ENCODE measurements at places on chromosomes 12 and 14. TPM values are rescaled to one million over a fixed set of nuclear protein-coding genes. Genes with fewer than 3 reads are reported as not detected.

GRCh38 chr14:106491851-106492250 lies 965.5 kb downstream of the TMEM121 start:
- peaks cover 52% of the 10 kb centered on the region for H3K36me3 ChIP-seq
- H3K27ac ChIP-seq: no peak overlapping the region
- DNase-seq: no peak
- no peak overlapping the region for H3K4me3 ChIP-seq

- H3K4me1 ChIP-seq: no peaks in the 10 kb centered on the region
- DNase-seq: no peak
- no peaks in the 10 kb centered on the region for H3K36me3 ChIP-seq
- no peak overlapping the region for H3K4me3 ChIP-seq
- H3K27ac ChIP-seq: no peak overlapping the region
Measured at GRCh38 chr12:41920355-41920754, 224.3 kb downstream of the GXYLT1 start.

- H3K36me3 ChIP-seq: no peaks in the 10 kb centered on the region
- H3K27me3 ChIP-seq: no peaks in the 10 kb centered on the region
- H3K4me1 ChIP-seq: no peaks in the 10 kb centered on the region
Measured at GRCh38 chr14:105793836-105794235, 267.5 kb downstream of the TMEM121 start.

The AMN gene
- 0.09 TPM for total RNA-seq

DNA sequence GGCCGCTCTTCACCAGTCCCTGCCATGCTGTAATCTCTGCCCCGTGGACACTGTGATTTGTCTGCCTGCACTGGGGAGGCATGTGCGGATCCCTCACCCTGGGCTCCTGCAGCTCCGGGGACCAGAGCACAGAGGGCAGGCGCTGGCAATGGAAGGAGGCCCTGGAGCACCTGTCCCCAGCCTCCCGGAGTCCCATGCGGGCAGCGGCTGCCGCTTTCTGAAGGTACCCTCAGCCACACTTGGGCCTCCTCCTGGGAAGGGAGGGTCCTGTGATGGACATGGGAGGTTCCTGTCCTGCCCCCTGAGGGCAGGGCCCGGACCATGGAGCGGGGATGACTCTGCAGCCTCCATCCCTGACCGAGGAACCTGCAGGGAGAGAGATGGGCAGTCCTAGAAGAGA lies 297.4 kb upstream of the SFSWAP start:
- no peak overlapping the region for H3K27ac ChIP-seq
- H3K36me3 ChIP-seq: no peaks in the 10 kb centered on the region
- no peak overlapping the region for H3K4me3 ChIP-seq
- H3K27me3 ChIP-seq: peaks cover 20% of the 10 kb centered on the region
- no peak for DNase-seq

- peaks cover 26% of the 10 kb centered on the region for H3K4me1 ChIP-seq
- no peak overlapping the region for H3K27ac ChIP-seq
- no peaks in the 10 kb centered on the region for H3K36me3 ChIP-seq
Measured at GRCh38 chr12:123075646-123076171, 75.2 kb downstream of the PITPNM2 start.

DNA sequence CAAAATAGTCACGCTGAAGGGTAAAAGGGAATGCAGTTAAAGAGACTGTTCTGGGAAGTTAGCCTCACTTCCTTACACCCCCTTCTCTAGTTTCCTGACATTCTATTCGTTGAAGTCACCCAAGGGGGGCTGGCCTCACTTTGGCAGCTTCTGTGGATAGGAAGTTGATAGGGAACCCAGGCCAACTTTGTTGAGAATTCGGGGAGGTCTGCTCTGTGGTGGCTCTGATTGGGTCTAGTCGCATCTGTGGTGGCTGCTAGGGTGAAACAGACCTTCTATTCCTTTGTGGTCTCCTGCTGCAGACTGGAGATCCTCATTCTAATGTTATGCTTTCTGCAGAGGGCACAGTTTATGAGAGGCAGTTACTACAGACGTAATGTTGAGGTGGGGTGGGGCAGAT lies 28.8 kb upstream of the GZMB start:
- H3K27ac ChIP-seq: no peak overlapping the region
- H3K4me1 ChIP-seq: no peaks in the 10 kb centered on the region
- no peak for DNase-seq
- H3K27me3 ChIP-seq: no peaks in the 10 kb centered on the region

- no peak overlapping the region for H3K27ac ChIP-seq
- H3K36me3 ChIP-seq: no peaks in the 10 kb centered on the region
Measured at GRCh38 chr14:62429683-62430082, 615.6 kb downstream of the KCNH5 start.

The AKAP5 gene
- total RNA-seq: 0.40 TPM

The ADAM21 gene
- not detected for total RNA-seq

- H3K27me3 ChIP-seq: no peaks in the 10 kb centered on the region
- no peak overlapping the region for H3K4me3 ChIP-seq
- no peaks in the 10 kb centered on the region for H3K36me3 ChIP-seq
- no peak overlapping the region for H3K27ac ChIP-seq
Measured at GRCh38 chr14:104090071-104090748, 4.7 kb downstream of the ASPG start.

- H3K27me3 ChIP-seq: no peaks in the 10 kb centered on the region
- H3K27ac ChIP-seq: no peak overlapping the region
- no peaks in the 10 kb centered on the region for H3K36me3 ChIP-seq
- DNase-seq: no peak
Measured at GRCh38 chr14:62066304-62066703, 304.1 kb downstream of the SNAPC1 start.

The M6PR gene
- total RNA-seq: 107 TPM

GRCh38 chr14:54577977-54578376 lies 11.0 kb downstream of the SAMD4A start:
- H3K4me1 ChIP-seq: no peaks in the 10 kb centered on the region
- H3K27ac ChIP-seq: no peak overlapping the region
- DNase-seq: no peak
- no peaks in the 10 kb centered on the region for H3K27me3 ChIP-seq

DNA sequence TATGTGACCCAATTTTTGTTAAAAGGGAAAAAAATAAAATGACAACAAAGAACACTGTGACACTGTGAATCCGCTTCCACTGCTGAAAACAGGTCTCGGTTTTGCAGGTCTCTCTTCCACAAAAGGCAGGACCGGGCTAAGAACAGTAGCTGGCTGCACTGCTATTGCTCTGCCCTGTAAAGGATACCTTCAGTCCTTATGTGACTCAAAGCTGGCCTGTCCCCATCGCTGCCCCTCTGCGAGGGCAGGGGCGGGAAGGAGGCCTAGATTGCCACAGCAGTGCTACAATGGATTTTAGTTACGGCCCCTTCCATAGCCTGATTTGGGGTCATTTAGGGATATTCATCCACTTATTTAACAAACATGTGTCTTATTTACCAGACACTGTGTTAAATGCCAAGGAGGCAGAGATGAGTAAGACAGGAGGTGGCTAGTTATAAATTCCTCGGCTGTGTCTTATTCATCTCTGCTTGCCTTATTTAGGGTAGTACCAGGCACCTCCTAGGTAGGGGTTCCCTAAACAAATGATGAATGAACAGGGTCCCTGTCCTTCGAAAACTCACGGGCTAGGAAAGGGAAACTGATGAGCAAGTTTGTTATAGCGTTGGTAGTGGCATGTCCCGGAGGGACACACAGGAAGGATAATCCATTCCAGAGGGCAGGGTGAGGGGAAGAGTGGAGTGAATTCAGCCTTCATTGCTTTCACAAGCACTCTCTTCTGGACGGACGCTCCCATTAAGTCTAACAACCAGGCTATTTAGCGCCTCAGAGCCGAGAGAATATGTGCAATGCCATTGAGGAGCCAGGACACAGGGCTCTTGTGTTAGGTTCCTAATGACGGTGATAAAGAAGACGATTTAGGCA lies 73.3 kb downstream of the EID3 start:
- peaks cover 3% of the 10 kb centered on the region for H3K4me1 ChIP-seq
- H3K36me3 ChIP-seq: no peaks in the 10 kb centered on the region
- H3K27me3 ChIP-seq: peaks cover 9% of the 10 kb centered on the region
- no peak for DNase-seq

The HOXC11 gene
- total RNA-seq: not detected

The CLEC4D gene
- total RNA-seq: not detected

GRCh38 chr12:82055391-82055790 lies 296.2 kb upstream of the PPFIA2 start:
- no peaks in the 10 kb centered on the region for H3K27me3 ChIP-seq
- H3K4me3 ChIP-seq: no peak overlapping the region
- H3K27ac ChIP-seq: no peak overlapping the region
- H3K4me1 ChIP-seq: no peaks in the 10 kb centered on the region

GRCh38 chr14:51527073-51527472 lies 124.6 kb upstream of the FRMD6 start:
- H3K4me3 ChIP-seq: no peak overlapping the region
- no peak overlapping the region for H3K27ac ChIP-seq
- H3K36me3 ChIP-seq: no peaks in the 10 kb centered on the region
- no peaks in the 10 kb centered on the region for H3K4me1 ChIP-seq

The PCBP2 gene
- 748 TPM for total RNA-seq

GRCh38 chr14:24659916-24660570 lies 26.1 kb upstream of the GZMB start:
- no peaks in the 10 kb centered on the region for H3K27me3 ChIP-seq
- H3K4me3 ChIP-seq: no peak overlapping the region
- H3K36me3 ChIP-seq: no peaks in the 10 kb centered on the region
- DNase-seq: no peak
- H3K4me1 ChIP-seq: no peaks in the 10 kb centered on the region

GRCh38 chr12:122021822-122022392 lies at the start of gene BCL7A:
BCL7A (plus strand) TSS chr12:122021884; CDS start chr12:122022092, 208 bp downstream.
- H3K36me3 ChIP-seq: no peaks in the 10 kb centered on the region
- peaks cover 41% of the 10 kb centered on the region for H3K4me1 ChIP-seq
- H3K27ac ChIP-seq: peak within 1 kb of the TSS; percentile 93
- DNase-seq: peak; percentile 77

DNA sequence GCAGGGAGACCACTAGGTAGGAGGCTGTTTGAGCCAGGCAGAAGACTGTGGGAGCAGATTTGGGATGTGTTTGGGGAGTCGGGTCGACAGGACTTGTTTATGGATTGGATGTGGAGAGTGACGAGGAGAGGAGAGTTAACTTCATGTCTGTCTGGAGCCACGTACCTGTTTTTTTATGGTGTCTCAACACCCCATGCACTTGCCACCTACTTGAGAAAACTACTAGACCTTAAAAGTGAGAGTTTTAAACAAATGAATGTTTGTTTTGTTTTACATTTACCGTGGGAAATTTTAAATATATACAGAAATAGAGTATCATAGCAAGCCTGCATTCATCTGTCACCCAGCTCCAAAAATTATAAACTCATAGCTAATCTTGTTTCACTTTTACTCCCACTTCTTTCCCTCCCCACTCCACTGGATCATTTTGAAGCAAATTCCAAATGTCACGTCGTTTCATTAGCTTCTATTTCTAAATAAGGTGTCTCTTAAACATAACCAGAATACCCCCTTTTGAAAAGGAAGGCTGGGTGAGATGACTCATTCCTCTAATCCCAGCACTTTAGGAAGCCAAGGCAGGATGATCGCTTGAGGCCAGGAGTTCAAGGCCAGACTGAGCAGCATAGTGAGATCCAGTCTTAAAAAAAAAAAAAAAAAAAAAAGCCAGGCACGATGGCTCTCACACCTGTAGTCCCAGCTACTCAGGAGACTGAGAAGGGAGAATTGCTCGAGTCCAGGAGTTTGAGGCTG lies 136.2 kb downstream of the ANO6 start:
- H3K4me1 ChIP-seq: peaks cover 8% of the 10 kb centered on the region
- DNase-seq: no peak
- H3K36me3 ChIP-seq: peaks cover 25% of the 10 kb centered on the region
- H3K27ac ChIP-seq: no peak overlapping the region
- H3K27me3 ChIP-seq: no peaks in the 10 kb centered on the region
- no peak overlapping the region for H3K4me3 ChIP-seq

GRCh38 chr12:88266806-88267360 lies 124.8 kb downstream of the TMTC3 start:
- H3K4me3 ChIP-seq: no peak overlapping the region
- DNase-seq: no peak
- H3K36me3 ChIP-seq: no peaks in the 10 kb centered on the region
- no peak overlapping the region for H3K27ac ChIP-seq
- no peaks in the 10 kb centered on the region for H3K27me3 ChIP-seq

The FAIM2 gene
- not detected for total RNA-seq

DNA sequence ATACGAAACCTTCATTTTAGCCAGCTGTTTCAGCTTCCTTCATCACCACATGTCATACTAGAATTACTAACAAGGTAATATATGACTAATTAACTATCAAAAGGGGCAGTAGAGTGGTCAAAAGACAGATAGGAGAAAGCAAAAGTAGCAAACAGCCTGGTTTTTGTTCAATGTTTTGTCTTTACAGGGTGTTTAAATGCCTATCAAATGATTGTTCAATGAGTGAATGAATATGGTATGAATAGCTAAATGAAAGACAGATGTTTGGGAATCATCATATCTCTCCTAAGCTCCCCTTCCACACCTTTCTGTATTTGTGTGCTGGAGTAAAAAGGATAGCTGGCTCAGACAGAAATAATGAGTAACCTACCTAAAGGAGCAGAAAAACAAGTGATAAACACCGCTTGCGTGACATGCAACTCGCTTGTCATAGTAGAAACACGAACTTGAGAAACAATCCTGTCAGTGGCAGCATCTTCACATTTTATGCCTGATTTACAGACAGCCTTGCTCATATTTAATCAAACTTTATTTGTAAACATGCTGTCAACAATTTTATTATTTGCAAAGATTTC lies 34.2 kb downstream of the ABCC9 start:
- H3K36me3 ChIP-seq: no peaks in the 10 kb centered on the region
- no peaks in the 10 kb centered on the region for H3K27me3 ChIP-seq
- no peak for DNase-seq
- no peaks in the 10 kb centered on the region for H3K4me1 ChIP-seq

DNA sequence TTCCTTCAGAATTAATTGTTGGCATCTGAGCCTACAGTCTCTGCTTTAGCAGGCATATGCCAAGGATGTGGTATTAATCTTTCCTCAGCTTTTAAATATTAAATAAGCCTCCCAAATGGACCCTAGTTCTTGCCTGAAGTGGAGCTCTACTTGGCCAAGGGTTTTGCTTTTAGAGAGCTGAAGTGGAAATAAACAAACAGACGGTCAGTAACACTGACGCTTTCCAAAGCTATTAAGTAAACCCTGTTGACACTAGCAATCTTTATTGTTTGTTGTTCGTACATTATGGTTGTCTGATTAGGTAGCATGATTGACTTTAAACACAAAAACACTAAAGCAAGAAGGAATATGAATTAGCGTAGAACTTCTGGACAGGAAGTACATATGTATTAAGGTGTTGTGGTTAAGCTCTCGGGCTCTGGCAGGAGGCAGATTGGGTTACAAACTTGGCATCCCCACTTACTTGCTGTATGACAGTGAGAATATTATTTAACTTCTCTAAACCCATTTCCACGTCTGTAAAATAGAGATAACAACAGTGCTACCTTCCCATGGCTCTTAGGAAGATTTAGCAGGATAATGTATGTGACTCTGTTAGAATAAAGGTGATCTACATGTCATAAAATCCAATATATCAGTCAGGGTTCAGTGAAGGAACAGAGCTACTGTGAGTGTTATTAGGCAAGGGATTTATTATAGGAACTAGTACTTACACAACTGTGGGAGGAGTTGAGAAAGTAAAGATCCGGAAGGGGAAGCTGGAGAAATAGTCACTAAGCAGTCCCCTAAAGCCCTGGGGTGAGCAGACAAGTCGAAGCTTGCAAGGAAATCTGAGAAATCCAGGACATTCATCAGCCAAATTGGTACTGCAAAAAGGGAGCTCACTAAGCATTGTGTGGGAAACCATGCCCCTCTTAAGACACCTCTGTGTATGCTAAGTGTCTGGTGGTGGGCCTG lies 92.2 kb upstream of the ATF7IP start:
- H3K4me1 ChIP-seq: no peaks in the 10 kb centered on the region
- H3K27ac ChIP-seq: peak overlapping the region; percentile 38
- H3K4me3 ChIP-seq: no peak overlapping the region
- H3K36me3 ChIP-seq: no peaks in the 10 kb centered on the region

The CKB gene
- 558 TPM for total RNA-seq

- no peak overlapping the region for H3K4me3 ChIP-seq
- H3K4me1 ChIP-seq: no peaks in the 10 kb centered on the region
- DNase-seq: no peak
Measured at GRCh38 chr12:24668563-24668962, 280.3 kb downstream of the BCAT1 start.
